Ascending aorta (tissue), 2 donors: ENCODE measurements at places on chromosomes 16 and 17. TPM values are rescaled to one million over a fixed set of nuclear protein-coding genes. Genes with fewer than 3 reads are reported as not detected.

GRCh38 chr17:50520483-50520882, 12.1 kb upstream of the EPN3 start:
- H3K27me3 ChIP-seq: no peaks in the 10 kb centered on the region
- no peak overlapping the region for H3K4me3 ChIP-seq
- no peak overlapping the region for H3K27ac ChIP-seq
- DNase-seq: no peak
- no peaks in the 10 kb centered on the region for H3K4me1 ChIP-seq

KRTAP4-4 gene
- not detected for total RNA-seq

- DNase-seq: no peak
- H3K27ac ChIP-seq: peak overlapping the region; percentile 96
- H3K4me3 ChIP-seq: no peak overlapping the region
- H3K36me3 ChIP-seq: no peaks in the 10 kb centered on the region
- H3K4me1 ChIP-seq: peaks cover 15% of the 10 kb centered on the region
- no peaks in the 10 kb centered on the region for H3K27me3 ChIP-seq
These were observed 37.8 kb upstream of the MYOCD start for GRCh38 chr17:12627781-12628451.

DNA sequence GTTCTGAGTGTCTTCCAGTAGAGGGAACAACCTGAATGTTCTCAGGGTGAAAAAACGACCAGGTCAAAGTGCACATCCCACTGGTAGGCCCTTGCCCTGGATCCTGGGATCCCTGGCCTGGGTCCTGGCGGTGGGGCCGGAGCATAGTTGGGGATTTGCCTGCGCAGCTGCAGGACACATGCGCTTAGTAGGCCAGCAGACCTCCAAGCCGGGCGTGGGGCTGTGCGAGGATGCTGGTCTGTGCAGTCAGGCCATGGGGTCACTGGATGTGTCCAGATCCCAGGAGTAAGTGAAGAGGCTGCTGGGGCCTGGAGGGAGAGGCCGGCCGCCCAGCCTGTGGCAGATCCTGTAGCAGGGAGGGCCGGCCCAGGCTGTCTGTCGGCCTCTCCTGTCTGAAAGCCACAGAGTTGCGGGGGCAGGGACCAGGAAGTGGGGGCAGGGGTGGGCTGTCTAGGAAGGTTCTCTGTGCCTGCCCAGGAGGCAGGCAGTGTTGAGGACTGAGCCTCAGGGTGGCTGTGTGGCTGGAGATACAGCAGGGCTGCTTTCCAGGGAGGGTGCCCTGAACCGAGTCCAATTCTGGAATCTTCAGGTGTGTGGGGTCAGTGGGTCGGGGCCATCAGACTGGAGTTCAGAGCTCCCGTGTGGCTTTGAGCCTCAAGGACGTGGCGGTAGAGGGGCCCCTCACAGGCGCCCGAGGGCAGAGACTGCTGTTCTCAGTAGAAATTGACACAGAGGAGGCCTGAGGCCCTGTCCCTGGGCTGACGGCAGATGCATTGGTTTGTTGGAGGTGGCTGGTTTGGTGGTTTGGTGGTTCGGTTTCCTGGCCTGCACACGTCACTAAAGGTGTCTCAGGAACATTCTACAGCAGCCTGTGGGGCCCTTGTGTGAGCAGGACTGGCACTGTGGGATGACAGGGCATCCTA, 17.2 kb upstream of the NUDT16L1 start:
- no peak for DNase-seq
- no peak overlapping the region for H3K27ac ChIP-seq
- no peaks in the 10 kb centered on the region for H3K27me3 ChIP-seq
- H3K4me1 ChIP-seq: no peaks in the 10 kb centered on the region
- peaks cover 43% of the 10 kb centered on the region for H3K36me3 ChIP-seq

DNA sequence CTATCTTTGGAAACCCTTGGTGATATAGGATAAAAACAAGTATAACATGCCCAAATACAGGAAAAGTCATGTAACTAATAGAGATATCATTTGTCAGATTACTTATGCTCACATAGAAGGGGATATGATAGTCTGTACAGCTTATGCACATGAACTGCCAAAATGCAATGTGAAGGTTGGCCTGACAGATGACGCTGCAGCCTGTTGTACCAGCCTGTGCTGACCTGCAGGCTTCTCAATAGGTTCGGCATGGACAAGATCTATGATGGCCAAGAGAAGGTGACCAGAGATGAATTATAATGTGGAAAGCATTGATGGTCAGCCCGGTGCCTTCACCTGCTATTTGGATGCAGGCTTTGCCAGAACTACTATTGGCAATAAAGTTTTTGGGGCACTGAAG, 12.7 kb downstream of the WFIKKN2 start:
- H3K4me1 ChIP-seq: no peaks in the 10 kb centered on the region
- H3K4me3 ChIP-seq: no peak overlapping the region
- no peak overlapping the region for H3K27ac ChIP-seq
- no peaks in the 10 kb centered on the region for H3K36me3 ChIP-seq
- H3K27me3 ChIP-seq: no peaks in the 10 kb centered on the region
- DNase-seq: no peak

DNA sequence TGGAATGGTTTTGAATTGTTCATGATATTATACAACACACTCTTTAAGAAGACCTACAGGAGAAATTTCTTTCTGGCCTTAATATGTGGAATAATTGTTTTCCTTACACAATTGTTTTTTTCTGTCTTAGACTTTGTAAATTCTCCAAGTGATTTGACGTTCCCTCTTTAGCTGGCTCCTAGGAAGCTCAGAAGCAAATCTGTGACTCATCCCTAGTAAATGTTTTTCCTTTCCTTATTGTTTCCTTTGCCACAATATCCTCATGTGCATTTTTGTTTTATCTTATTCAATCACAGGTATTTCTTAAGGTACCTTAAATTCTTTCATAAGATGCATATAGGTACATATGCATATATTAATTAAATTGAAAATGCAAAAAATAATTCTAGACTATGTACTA, 13.5 kb downstream of the KIAA0753 start:
- no peak overlapping the region for H3K4me3 ChIP-seq
- H3K27ac ChIP-seq: no peak overlapping the region
- no peak for DNase-seq
- no peaks in the 10 kb centered on the region for H3K4me1 ChIP-seq

GRCh38 chr16:77721752-77722308, 484 bp upstream of the NUDT7 start:
- no peaks in the 10 kb centered on the region for H3K36me3 ChIP-seq
- no peaks in the 10 kb centered on the region for H3K4me1 ChIP-seq
- DNase-seq: no peak

ODAD4 gene
- total RNA-seq: not detected

DNA sequence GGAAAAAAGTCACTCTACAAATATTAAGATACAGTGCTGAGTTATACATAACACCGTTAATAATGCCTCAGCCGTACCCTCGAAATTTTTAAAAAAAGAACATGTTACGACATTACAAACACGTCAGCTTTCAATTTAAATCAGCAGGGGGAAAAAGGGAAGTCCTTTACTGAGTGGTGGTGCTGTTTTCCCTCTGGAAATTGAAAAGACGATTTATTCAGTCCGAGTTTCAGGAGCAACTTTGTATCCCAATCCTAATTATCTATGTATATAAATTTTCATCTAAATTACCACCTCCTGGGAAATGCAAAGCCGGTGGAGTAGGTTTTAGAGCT, 1.3 kb downstream of the NETO2 start:
- H3K4me3 ChIP-seq: peak overlapping the region; percentile 44
- peaks cover 9% of the 10 kb centered on the region for H3K4me1 ChIP-seq
- no peak overlapping the region for H3K27ac ChIP-seq
- no peak for DNase-seq
- H3K27me3 ChIP-seq: no peaks in the 10 kb centered on the region

SPATA32 gene
- total RNA-seq: not detected

- no peak overlapping the region for H3K27ac ChIP-seq
- no peak overlapping the region for H3K4me3 ChIP-seq
- no peaks in the 10 kb centered on the region for H3K27me3 ChIP-seq
- H3K36me3 ChIP-seq: no peaks in the 10 kb centered on the region
These were observed 28.8 kb upstream of the ACSF3 start for GRCh38 chr16:89064606-89065457.

GRCh38 chr17:44844390-44844830, 3.3 kb upstream of the HIGD1B start:
- no peak overlapping the region for H3K27ac ChIP-seq
- H3K4me3 ChIP-seq: no peak overlapping the region
- H3K4me1 ChIP-seq: no peaks in the 10 kb centered on the region
- no peaks in the 10 kb centered on the region for H3K36me3 ChIP-seq
- DNase-seq: no peak
- no peaks in the 10 kb centered on the region for H3K27me3 ChIP-seq

- no peak overlapping the region for H3K27ac ChIP-seq
- no peaks in the 10 kb centered on the region for H3K36me3 ChIP-seq
- H3K27me3 ChIP-seq: no peaks in the 10 kb centered on the region
- DNase-seq: no peak
These were observed 623 bp downstream of the TTLL6 start for GRCh38 chr17:48816438-48816773.

GNG13 gene
- total RNA-seq: not detected

DNA sequence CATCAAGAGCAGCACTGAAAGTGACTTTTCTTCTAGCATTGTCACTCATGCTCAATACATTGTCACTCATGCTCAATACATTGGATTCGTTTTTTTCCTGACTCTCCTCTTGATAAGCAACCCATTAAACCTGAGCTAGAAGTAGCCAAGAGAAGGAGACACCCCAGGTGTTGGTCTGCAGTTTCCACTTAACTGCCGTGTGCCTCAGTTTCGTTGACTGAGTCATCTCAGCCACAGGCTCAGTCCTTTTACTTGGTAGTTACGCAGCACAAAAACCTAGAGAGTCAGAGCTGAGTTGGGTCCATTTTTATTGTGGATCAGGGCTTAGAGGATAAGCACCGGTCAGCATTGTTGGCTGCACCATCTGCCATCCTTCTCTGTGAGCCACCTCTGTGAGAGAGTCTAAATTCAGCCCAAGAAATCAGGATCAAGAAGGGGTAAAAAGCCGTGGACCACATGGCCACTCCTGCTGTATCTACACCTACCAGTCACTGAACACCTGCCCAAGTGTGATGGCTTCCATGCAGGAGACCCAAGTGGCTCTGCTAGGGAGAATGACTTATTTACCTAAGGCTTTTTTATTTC, 11.3 kb downstream of the GINS2 start:
- no peaks in the 10 kb centered on the region for H3K4me1 ChIP-seq
- H3K36me3 ChIP-seq: peaks cover 21% of the 10 kb centered on the region
- no peak for DNase-seq
- H3K27ac ChIP-seq: no peak overlapping the region
- H3K4me3 ChIP-seq: no peak overlapping the region
- H3K27me3 ChIP-seq: no peaks in the 10 kb centered on the region

DNA sequence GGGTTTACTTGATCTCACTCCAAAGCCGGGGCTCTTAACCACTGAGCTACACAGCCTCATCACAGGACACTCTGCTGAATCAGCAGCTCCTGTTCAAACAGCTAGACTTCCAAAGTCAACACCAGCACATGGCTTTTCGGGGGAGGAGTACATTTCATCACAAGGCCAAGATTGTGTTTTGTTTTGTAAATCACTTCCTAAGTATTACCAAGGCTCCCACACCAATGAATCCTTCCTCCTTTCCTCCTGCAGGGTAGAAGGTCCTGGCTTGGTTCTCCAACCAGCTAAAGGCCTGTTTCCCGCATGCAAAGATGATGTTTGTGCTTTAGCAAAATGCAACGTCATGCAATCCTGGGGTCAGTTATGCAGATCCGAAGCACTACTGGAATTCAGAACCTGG, 152.5 kb downstream of the XYLT1 start:
- no peaks in the 10 kb centered on the region for H3K36me3 ChIP-seq
- no peak overlapping the region for H3K27ac ChIP-seq
- no peak for DNase-seq
- H3K4me3 ChIP-seq: no peak overlapping the region
- H3K27me3 ChIP-seq: no peaks in the 10 kb centered on the region

GRCh38 chr16:89003831-89004208, 26.8 kb upstream of the CBFA2T3 start:
- H3K27ac ChIP-seq: no peak overlapping the region
- no peak for DNase-seq
- no peak overlapping the region for H3K4me3 ChIP-seq

- H3K27ac ChIP-seq: no peak overlapping the region
- no peak for DNase-seq
- H3K27me3 ChIP-seq: no peaks in the 10 kb centered on the region
- no peak overlapping the region for H3K4me3 ChIP-seq
- H3K36me3 ChIP-seq: no peaks in the 10 kb centered on the region
These were observed 121.6 kb downstream of the PMP22 start for GRCh38 chr17:15143524-15143923.

GRCh38 chr16:51337662-51338061, 186.6 kb upstream of the SALL1 start:
- no peak overlapping the region for H3K27ac ChIP-seq
- DNase-seq: no peak
- H3K36me3 ChIP-seq: no peaks in the 10 kb centered on the region
- no peak overlapping the region for H3K4me3 ChIP-seq
- no peaks in the 10 kb centered on the region for H3K4me1 ChIP-seq

GRCh38 chr16:630249-630814, 453 bp upstream of the WFIKKN1 start:
- no peak overlapping the region for H3K27ac ChIP-seq
- no peaks in the 10 kb centered on the region for H3K27me3 ChIP-seq
- H3K4me3 ChIP-seq: no peak overlapping the region
- H3K36me3 ChIP-seq: peaks cover 51% of the 10 kb centered on the region
- DNase-seq: no peak

DNA sequence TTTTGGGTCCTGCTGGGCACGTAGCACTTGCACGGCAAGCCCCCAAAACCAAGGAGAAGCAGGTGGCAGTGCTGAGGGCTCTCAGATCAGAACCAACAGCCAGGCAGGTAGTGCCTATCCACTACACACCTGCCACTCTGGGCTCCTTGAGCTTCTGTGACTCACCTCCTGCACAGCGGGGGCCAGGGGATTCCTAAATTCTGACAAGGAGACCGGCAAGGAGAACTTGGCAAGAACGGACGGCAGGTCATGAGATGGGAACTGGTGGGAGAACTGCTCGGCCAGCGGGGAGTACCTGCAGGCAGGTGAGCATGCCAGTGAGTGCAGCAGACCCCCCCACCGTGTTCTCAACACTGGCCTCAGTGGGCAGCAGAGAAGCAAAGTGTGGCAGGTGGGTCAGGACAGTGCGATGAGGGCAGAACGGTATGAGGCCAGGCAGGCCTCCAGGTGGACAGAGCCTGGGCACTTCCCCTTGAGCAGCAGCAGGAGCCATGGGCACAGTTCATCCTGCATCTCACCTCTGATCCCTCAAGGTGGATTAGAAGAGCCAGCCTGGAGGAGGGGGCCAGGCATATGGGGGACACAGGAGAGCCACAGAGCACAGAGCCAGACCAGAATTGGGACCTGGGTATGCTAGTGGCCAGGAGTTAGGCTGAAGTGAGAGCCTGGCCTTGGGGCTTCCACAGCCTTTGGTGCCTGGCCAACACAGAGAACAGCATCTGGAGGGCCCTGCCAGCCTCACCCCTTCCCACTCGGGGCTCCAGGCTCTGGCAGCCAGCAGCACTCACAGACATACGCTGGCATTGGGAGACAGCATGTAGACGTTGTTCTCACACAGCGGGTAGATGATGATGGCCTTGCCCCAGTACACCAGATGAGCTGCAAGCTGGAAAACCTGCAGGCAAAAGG, 14.7 kb downstream of the MPG start:
- no peaks in the 10 kb centered on the region for H3K27me3 ChIP-seq
- peaks cover 4% of the 10 kb centered on the region for H3K4me1 ChIP-seq
- no peak for DNase-seq
- no peak overlapping the region for H3K4me3 ChIP-seq
